GM04503 (cell line): ENCODE measurements at places on chromosomes 5 and 9.

- DNase-seq = no peak
Measured at GRCh38 chr9:2686911-2687310, 30.4 kb upstream of the KCNV2 start.

GRCh38 chr9:15513335-15513734 lies 2.6 kb upstream of the PSIP1 start:
- no peak for DNase-seq

GRCh38 chr9:6566409-6567139 lies 79.0 kb downstream of the GLDC start:
- DNase-seq = peak; percentile 90

DNA sequence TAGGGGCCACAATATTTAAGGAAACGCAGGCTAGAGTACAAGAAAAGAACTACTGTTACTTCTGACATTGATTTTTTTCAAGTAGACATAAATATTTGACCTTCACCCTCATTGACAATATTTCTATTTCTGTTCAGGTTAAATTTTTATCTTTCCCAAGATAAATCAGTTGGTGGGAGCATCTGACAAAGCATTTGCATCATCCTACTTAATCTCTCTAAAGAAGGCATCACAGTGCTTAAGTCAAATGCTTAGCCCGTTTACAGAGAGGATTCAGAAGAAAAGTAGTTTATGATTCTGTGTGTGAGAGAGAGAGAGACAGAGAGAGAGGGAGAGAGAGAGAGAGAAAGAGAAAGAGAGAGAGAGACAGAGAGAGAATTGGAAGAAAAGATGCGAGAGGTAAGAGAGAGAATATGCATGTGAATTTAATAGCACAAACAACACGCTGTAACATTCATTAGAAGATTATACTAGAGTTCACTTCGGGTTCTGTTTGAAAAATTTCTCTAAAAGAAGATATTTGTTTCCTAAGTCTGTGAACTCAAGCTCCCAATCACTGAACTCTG lies 1093.3 kb upstream of the CDH6 start:
- no peak for DNase-seq

DNA sequence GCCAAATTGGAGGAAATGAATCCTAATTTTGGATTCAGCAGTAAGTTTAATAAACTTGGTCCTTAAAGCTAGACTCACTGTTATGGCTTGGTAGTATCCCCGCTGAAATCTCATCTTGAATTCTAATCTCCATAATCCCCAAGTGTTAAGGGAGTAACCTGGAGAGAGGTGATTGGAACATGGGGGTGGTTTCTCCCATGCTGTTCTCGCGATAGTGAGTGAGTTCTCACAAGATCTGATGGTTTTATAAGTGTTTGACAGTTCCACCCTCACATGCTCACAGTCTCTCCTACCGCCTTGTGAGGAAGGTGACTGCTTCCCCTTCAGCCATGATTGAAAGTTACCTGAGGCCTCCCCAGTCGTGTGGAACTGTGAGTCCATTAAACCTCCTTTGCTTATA lies 824.5 kb upstream of the WWC1 start:
- DNase-seq = no peak

DNA sequence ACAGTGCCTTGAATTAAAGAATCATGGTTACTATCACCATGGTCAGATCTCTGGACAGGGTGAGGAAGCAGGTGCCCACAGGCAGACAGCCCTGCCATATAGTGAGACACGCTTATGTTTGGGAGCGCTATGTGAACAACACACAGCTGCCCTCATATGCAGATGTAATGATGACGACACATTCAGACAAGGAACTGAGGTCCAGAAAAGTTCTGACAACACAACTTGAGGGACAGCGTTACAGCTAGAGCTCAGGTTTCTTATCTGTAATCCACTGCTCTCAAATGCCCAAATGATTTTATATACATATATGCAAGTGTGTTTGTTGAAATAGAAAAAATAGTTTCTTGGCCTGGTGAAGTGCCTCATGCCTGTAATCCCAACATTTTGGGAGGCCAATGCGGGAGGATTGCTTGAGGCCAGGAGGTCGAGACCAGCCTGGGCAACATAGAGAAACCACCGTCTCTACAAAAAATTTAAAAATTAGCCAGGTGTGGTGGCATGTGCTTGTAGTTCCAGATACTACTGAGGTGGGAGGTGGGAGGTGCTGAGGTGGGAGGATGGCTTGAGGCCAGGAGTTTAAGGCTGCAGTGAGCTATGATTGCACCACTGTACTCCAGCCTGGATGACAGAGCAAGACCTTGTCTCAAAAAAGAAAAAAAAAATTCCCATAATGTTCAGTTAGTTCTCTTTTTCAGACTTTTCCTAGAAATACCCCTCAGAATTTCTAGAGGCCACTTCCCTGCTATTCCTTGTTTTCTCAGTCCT lies 423.2 kb downstream of the RAB3C start:
- no peak for DNase-seq

DNA sequence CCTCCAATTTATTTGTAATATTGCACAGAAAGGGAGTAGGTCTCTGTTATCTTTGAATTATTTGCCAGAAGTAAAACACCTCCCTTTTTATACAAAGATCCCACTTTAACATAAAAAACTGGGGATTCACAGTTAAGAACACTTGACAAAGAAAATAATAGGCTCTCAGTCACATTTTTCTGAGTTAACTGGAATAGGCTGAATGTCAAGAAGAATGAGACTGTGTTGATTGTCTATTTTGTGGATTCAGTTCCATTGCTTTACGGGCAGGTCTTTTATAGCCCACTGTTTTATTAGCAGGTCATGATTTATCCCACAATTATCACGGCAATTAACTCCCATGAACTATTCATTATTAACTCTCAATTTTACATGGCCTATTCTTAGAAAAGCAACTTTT lies 427.4 kb downstream of the CTNND2 start:
- no peak for DNase-seq

GRCh38 chr5:148913985-148914431 lies 87.6 kb downstream of the ADRB2 start:
- DNase-seq = peak; percentile 93

DNA sequence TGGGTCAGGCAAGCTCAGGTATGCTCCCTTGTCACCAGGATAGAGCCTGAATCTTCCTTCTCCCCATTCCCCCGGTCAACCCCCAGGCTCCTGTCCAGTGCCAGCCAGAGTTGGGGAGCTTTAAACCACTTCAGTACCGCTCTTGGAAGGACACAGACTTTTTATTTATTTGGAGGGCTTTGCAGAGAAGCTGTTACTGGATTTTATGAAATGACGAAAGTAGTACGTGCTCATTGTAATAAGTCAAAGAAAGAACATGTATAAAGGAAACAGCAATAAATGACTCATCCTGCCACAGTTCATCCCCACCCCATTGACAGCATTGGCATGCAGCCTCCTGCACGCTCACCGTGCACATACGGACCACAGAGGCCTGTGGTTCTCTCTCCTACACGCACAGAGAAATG lies 230.3 kb downstream of the AUH start:
- peak; percentile 94 for DNase-seq

GRCh38 chr5:107413754-107414153 lies 257.0 kb downstream of the EFNA5 start:
- DNase-seq = no peak
